ENCODE measurements at places on chromosomes 3 and 15. TPM values are rescaled to one million over a fixed set of nuclear protein-coding genes. Genes with fewer than 3 reads are reported as not detected.
A peak's percentile ranks its signal among the peaks of the same experiment; 100 is the strongest.

The RHCG gene
- total RNA-seq = 9.4 TPM

DNA sequence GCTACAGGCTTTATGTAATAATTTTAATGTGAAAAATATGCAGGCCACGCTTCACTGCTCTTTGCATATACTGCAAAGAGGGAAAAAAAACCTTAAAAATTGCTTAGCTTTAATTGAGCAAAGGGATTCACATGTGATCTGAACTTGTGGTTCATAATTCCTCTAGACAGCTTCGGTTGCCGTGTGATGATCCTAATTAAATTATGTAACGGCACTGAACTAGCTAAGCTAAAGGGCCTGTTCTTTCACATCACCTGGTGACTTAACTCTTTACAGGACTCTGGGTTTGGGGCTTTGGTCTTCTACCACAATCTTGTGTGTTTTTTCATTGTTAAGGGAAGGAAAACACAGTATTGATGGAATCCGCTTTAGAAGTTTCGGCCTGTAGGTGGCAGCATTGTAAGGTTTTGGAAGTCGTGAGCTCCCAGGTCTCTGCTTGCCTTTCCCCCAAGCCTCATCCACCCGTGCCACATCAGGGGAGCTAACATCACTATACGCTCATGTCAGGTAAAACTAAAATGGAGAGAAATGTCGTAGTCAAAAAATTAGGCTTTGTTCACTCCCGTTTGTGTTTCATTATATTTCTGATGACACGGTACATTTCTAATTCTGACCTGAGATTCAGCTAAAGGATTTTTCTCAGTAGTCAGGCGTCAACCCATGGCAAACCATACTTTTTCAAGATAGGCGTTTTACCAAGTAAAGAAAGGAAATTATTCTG lies 205.6 kb upstream of the DPH6 start:
- peak; percentile 80 for DNase-seq

DNA sequence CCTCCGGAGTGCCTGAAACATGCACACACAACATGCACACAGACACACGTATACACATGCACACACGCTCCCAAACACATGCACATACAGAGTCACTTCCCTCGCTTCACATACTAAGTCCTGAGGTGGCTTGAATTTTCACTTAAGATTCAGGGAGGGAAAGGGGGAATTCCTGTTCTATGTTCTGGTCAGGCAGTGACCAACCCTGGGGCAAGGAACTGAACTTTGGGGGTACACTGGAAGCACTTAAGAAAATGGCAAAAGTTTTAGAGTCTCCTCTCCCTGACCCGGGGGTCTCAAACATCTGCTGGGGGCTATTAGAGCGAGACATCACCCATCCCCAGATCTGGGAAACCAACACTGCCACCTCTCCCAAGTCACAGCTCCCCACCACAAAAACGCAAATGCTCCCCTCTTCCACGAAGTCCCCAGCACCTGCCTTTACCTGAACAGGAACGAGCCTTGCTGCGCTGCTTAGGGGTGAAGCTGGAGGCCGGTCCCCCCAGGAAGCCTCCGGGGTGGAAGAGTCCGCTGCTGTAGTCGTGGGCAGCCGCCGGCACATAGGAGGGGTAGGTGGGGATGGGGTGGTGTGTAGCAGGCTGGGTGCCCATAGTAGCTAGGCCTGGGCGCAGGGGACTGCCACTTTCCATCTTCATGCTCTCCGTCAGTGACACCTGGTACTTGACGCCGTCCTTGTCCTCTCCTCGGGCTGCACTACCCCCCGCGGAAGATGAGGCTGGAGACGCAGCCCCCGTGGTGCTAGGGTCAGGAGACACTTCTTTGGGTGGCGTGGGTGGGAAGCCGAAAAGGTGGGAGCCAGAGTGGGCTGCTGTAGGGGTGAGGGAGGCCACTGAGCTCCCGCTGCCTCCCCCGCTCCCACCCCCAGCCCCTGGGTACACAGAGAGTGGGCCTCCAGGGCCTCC lies 7.5 kb downstream of the GATA2 start:
- DNase-seq = no peak

DNA sequence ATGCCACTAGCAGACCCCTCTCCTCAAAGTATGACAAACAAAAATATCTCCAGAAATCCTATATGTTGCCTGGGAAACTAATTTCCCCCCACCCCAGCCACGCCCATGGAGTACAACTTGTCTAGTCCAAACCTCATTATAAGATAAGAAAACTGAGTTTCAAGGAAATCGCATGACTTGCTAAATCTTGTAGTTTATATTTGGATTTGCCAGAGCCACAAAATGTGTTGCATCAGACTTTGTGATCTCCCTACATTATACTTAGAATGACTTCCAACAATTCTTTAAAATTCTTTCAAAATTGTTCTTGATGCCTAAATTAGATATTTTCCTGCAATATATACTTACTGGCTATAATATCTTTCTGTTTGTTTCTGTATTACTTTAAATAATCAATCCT lies 1034.4 kb downstream of the IGSF11 start:
- no peak for DNase-seq

DNA sequence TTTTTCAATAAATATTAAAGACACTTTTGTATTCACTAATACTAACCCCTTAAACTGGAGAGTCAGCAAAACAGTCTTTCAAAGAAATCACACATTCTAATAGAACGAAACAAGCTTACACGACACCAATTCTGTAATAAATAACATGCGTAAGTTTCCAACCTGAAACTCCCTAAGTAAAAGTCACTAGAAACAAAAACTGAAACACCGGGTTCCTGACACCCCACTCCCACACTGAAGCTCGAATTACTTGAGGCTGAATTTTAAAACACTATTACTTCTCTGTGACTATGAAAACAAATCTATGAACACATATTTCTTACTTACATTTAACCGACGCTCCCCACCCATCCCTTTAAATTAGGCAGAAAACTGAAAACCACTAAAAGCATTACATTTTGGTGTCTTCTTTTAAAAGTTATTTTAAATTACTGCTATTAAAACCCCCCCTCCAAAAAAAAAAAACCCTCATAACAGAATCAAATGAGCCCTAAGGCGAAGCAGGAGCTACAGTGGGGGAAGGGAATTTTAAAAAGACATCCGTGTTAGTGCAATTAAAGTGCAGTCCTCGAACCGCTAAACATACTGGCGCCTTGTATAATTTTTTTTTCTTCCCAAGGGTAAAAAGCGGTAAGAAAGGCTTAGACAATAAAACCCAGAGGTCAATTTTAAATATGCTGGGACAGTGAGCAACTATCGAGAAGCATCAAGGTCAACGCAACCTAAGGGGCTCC lies 878 bp downstream of the SPPL2A start:
- no peak for DNase-seq

The P2RY1 gene
- 4.8 TPM for total RNA-seq

GRCh38 chr15:65796610-65797078 lies 4.6 kb upstream of the DENND4A start:
- no peak for DNase-seq

GRCh38 chr15:96858694-96859093 lies 528.2 kb downstream of the NR2F2 start:
- DNase-seq = no peak

The INSYN1 gene
- total RNA-seq = 2.4 TPM

The CPA3 gene
- total RNA-seq = not detected

The NOX5 gene
- total RNA-seq = 4.0 TPM

GRCh38 chr15:93072011-93072410 lies 17.0 kb downstream of the RGMA start:
- DNase-seq = peak; percentile 41

GRCh38 chr15:64387562-64388168 lies at the start of gene TRIP4:
TRIP4 (plus strand) TSS chr15:64387836; CDS start chr15:64387864, 28 bp downstream.
- DNase-seq = peak; percentile 97

- no peak for DNase-seq
Measured at GRCh38 chr3:138598534-138598933, 4.5 kb upstream of the CEP70 start.

The CCR9 gene
- total RNA-seq = not detected
